ENCODE measurements at places on chromosomes 6 and 20.

GRCh38 chr6:150409576-150410066 lies 40.8 kb downstream of the IYD start:
- no peak for DNase-seq

DNA sequence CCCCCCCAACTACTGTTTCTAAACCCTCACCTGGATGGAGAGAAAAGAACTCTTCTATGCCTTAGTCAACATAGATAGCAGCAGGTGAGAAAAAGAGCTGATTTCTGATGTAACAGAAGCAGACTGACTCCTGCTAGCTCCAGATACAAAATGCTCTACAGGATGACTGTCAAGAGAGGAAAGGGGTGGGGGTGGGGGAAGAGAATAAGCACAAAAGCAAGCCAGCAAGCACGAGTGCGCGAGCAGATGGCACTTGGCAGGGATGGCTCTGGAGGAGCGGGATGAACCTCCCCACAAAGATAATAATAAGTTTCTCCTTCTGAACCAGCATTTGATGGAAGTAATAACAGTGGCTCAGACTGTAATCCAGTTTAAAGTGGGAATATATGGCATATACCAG lies 45.6 kb upstream of the SPDEF start:
- DNase-seq = no peak

DNA sequence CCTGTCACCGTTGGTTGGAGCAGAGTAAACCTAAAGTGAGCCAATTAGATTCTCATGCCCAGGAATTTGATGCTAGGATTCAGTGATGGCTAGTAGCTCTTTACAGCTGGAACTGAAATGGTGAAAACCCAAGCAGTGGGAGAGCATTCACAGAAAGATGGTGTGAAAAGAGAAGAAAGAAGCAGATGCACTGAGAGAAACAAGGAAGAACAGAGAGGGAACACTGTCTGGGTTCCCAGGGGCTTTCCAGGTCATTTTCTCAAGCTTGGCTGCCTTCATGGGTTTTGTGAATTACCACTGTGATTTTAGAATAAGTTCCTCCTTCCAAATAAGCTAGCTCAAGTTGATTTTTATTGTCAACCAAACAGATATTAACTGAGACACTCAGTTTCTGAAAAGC lies 104.1 kb upstream of the AKIRIN2 start:
- no peak for DNase-seq

GRCh38 chr20:24303393-24304170 lies 165.8 kb upstream of the SYNDIG1 start:
- no peak for DNase-seq

GRCh38 chr6:4459032-4459431 lies 317.2 kb upstream of the CDYL start:
- no peak for DNase-seq

DNA sequence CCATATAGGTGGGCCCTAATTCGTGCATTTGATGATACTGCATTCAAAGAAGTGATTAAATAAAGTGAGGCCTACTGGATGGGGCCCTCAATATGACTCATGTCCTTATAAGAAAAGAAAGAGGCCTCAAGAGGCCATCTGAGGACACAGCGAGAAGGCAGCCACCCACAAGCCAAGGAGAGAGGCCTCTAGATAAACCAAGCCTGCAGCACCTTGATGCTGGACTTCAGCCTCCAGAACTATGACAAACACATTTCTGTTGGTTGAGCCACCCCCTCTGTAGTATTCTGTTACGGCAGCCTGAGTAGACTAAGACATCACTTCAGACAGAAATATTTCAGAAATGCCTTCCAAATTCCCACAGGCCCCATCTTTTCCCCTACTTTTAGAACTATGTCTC lies 82.5 kb upstream of the PLEKHG1 start:
- DNase-seq = no peak

DNA sequence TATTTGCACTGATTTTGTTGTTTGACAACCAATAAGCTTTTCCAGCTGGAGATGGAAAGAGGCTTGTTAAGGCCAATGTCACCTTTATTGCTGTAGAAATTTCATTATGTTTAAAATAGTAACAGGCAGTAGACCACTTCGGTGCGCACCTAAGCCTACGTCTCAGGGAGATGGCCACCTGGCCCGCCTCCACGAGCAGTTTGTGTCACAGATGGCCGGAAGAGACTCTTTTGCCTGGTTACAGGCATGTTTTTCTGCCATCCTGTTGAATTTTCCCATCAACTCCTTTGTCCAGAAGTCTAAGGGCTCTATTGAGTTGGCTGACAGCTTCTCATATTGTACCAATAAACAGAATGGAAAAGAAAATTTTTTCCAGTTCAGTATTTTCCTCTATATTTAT lies 51.0 kb downstream of the SLC9A8 start:
- no peak for DNase-seq

DNA sequence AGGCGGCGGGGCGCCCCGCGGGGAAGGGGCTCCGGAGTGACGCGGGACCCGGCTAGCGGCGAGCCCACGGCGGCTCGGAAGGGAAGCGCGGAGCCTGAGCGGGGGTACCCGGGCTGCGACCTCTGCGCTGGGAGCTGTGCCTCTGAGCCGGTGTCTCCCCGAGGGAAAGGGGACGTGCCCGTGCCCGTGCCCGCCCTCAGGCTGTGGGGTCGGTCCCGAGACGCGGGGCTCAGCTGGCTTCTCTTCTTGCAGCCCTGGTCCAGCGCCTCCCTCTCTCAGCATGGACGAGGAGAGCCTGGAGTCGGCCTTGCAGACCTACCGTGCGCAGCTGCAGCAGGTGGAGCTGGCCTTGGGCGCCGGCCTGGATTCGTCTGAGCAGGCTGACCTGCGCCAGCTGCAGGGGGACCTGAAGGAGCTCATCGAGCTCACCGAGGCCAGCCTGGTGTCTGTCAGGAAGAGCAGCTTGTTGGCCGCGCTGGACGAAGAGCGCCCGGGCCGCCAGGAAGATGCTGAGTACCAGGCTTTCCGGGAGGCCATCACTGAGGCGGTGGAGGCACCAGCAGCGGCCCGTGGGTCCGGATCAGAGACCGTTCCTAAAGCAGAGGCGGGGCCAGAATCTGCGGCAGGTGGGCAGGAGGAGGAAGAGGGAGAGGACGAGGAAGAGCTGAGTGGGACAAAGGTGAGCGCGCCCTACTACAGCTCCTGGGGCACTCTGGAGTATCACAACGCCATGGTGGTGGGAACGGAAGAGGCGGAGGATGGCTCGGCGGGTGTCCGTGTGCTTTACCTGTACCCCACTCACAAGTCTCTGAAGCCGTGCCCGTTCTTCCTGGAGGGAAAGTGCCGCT lies 686 bp downstream of the ZGPAT start:
- DNase-seq = no peak

DNA sequence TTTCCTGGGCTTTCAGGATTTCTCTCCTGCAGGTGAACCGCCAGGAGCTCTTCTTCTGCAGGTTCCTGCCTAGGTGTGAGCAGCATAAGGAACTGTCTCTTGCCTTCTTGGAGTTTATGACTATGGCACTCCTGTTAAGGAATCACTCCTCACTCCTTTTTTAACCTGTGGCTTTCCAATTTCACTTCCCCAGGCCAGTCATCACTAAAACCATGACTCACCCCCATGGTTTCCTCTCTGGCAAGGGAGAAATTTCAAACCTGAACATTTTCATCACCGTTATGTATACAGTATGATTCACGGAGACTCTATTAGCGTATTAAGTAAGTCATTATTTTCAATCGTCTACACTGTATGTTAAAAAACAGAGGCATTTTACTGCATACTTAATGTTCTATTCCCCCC lies 78.2 kb upstream of the ARID1B start:
- no peak for DNase-seq

- no peak for DNase-seq
Measured at GRCh38 chr6:119627908-119628669, 278.5 kb upstream of the MAN1A1 start.

GRCh38 chr6:6538261-6538660 lies 50.3 kb upstream of the LY86 start:
- no peak for DNase-seq

DNA sequence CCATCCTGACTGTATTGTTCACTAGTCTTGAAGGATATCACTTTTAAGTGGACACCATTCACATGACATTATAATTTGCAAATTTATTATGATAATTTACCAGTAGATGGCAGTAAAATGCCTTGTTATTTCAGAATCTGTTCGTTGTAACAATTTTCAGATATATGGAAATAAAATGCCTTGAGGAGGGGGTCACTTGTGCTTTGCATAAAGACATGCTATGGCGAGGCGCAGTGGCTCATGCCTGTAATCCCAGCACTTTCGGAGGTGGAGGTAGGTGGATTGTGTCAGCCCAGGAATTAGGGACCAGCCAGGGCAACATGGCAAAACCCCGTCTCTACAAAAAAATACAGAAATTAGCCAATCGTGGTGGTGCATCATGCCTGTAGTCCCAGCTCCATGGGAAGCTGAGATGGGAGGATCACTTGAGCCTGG lies 9.0 kb upstream of the NCOA6 start:
- no peak for DNase-seq

- DNase-seq = no peak
Measured at GRCh38 chr20:20070871-20071726, 18.8 kb downstream of the CFAP61 start.

DNA sequence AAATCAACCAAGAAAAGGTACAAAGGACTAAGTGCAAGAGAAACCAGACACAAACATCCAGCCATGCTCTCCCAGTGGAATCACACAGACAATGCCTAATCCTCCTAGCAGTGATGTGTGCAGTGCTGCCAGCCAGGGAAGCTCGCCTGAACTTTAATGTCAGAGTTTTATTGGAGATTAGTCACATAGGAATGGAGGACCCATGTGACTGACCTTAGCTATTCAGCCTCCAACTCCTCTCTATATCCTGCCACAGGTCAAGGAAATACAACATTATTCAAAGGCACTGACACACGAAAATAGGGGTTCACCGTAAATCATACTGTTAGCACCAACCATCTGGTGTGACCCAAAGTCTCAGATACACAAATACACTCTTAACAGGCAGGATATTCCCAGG lies 684.6 kb downstream of the DOK5 start:
- DNase-seq = no peak

DNA sequence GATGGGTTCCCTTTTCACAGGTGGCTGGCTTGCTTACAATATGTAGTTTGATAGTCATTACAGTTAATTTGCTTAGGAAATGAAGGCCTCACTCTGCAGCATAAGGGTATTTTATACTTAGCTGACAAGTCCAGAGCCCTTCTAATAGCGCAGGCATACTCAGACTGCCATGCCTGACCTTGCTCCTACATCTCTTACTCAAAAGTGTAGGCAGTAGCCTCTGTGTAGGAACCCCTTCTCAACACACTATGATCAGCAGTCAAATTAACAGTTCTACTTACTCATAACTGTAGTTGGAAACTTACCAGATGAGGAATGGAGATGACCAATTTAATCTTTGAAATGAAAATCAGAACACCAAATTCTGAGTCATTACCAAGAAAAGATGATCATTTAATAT lies 373.5 kb downstream of the TBC1D32 start:
- no peak for DNase-seq

DNA sequence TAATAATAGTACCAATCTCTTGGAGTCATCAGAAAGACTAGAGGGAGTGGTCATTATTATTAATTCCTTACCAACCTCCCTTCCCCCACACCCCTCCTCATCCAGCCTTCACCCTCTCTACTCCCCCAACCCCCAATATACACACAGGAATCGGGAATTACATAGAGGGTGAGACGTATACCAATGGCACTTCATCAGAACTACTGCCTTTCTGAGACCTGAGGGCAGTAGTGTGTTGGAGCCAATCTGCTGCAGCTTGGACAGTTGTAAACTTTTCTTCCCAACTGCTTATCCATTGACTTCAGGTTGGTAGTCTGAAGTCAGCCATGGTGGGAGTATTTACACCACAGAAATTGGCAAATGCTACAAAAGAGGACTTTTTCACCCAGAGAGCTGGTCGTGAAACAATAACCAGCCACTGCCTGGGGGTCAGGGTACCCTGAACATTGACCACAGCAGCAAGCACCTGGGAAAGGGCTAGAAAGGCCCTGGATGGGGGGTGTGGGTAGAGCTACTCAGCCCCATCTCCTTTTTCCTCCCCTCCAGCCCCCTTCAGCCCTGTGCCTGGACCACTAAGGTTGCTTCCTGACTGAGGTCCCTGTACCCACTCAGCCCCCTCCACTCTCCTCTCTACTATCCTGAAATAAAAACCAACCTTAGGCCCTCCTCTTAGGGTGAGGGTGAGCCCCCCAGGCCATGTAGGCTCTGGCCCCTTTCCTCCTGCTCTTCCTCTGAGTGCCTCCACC lies 161.5 kb downstream of the MRPL14 start:
- no peak for DNase-seq

DNA sequence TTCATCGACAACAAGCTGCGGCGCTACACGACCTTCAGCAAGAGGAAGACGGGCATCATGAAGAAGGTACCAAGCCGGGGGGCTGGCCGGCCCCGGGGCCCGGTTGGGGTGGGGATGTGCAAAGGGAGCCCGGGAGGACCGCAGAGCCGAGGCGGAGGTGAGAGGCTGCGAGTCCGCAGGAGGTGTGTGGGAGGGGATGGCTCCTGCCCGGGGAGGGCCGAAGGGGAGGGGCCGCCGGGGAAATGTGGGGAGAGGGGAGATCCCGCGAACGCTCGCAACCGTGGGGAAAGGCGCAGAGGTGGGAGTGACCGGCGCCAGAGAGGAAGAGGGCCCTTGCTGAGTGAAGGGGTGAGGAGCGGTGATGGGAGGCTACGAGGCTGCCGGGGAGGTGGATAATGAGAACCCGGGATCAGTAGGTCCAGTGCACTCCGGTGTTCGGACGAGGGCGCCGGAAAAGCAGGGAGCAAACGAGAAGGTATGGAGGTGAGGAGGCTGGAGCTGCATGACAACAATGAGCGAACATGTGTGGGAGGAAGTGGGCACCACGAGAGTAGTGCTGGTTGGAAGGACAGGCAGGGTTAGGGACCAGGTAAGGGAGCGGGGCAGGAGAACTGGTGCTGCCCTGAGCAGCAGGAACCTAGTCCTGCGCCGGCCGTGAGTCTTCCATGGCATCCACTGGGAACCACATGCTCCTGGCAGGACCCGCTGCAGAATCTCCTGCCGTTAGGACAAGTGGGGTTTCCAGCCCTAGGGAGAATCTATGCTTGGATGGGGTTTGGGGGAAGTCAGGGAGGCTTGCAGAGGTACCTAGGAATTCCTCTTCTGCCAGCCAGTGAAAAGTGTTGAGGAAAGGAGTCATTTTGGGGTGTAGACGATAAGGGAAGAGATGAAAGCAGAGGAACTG lies 1.3 kb downstream of the SRF start:
- no peak for DNase-seq
